ENCODE measurements at places on chromosomes 13 and 19.

DNA sequence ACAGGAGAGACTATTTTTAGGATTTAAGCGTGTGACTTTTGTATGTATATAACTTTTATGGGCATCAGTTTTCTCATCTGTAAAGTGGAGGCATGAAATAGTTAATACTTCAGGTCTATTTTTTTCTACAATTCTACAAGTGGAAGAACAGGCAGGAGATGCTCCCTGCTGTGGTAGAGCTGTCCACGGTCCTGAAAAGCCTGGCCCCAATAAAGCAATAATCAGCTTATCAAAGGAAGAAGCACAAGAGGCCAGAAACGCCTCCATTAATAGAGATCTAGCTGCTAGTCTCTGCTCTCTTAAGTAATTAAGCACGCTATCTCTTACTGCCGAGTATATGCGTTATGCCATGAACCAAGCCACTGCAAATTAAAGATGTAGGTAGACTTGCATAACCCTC, 28.0 kb upstream of the WASF3 start:
- no peak for DNase-seq

GRCh38 chr19:35076657-35077056, 35.1 kb downstream of the HPN start:
- DNase-seq: no peak

- no peak for DNase-seq
These were observed 24.2 kb downstream of the RASA3 start for GRCh38 chr13:114108141-114108761.

- peak; percentile 43 for DNase-seq
These were observed 20.3 kb downstream of the C19orf81 start for GRCh38 chr19:50669302-50670101.

- DNase-seq: no peak
These were observed 37.1 kb upstream of the MEDAG start for GRCh38 chr13:30868799-30869470.

- no peak for DNase-seq
These were observed 28.0 kb upstream of the RB1 start for GRCh38 chr13:48275507-48275906.

GRCh38 chr13:44967704-44968433, 21.4 kb downstream of the NUFIP1 start:
- no peak for DNase-seq
